ENCODE measurements at places on chromosomes 5 and 9. TPM values are rescaled to one million over a fixed set of nuclear protein-coding genes. Genes with fewer than 3 reads are reported as not detected.
A peak's percentile ranks its signal among the peaks of the same experiment; 100 is the strongest.

DNA sequence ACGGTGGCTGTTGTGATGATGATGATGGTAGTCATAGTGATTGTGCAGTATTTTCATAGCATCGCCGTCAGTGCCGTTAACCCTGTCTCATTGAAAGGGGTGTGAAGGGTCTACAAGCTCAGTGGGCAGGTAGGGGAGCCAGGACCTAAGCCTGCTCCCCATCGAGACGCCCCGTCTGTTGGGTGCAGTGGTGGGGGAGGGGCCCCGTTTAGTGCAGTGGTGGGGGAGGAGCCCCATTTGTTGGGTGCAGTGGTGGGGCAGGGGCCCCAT is 68.6 kb downstream of the COL5A1 start:
- H3K27me3 ChIP-seq = no peaks in the 10 kb centered on the region
- peaks cover 46% of the 10 kb centered on the region for H3K4me1 ChIP-seq

DNA sequence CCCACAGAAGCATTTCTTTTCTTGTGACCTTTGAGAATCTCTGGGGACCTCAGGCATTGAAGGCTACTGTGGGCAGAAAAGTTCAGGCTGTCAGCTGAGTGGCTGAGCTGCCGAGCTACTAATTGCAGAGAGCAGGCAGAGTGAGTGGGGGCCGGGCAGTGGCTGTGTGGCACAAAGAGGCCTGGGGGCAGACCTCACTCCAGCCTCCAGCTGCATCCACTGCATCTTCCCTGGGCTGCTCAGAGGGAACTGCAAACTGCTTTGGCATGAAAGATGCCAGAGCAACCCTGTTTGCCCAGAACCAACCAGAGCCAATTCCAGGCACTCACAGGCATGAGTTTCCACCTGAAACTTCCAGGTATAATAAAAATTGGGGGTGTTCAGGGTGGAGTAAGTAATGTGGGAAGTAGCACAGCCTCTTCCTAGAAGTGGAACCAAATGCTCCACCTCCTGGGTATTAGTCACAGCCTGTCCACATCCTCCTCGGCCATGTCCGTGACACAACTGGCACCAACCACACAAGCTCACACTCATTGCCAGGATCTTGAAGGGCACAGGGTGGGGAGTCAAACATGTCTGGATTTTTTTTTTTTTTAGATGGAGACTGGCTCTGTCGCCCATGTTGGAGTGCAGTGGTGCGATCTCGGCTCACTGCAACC is 548.9 kb downstream of the BNC2 start:
- H3K27ac ChIP-seq = no peak overlapping the region
- no peaks in the 10 kb centered on the region for H3K27me3 ChIP-seq
- no peak overlapping the region for H3K4me3 ChIP-seq

- H3K27me3 ChIP-seq = no peaks in the 10 kb centered on the region
- DNase-seq = no peak
- peaks cover 3% of the 10 kb centered on the region for H3K4me1 ChIP-seq
- peaks cover 46% of the 10 kb centered on the region for H3K36me3 ChIP-seq
- no peak overlapping the region for H3K4me3 ChIP-seq
- H3K27ac ChIP-seq = no peak overlapping the region
Measured at GRCh38 chr5:151786468-151786867, 14.7 kb downstream of the G3BP1 start.

The FCN2 gene
- polyA plus RNA-seq = 0.19 TPM

DNA sequence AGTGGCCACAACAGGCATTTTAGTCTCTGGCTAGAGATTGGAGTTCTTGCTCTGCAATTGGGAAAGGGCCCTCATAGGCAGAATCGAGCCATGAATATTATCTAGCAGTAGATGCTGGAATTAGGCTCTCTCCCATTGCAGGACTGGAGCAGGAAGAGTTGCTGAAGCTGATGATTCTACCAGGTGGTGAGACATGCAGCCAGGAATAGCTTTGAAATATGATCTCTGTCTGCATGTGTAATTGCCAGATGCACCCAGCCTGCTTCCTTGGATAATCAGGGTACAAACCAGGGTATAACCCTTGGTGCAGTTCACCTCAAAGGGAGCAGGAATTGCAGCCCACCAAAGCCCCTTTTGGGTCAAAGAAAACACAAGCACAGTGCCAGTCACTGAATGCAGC is 211.4 kb upstream of the FTMT start:
- H3K4me1 ChIP-seq = no peaks in the 10 kb centered on the region
- H3K4me3 ChIP-seq = no peak overlapping the region

- DNase-seq = no peak
- no peak overlapping the region for H3K4me3 ChIP-seq
- H3K27me3 ChIP-seq = no peaks in the 10 kb centered on the region
- no peak overlapping the region for H3K27ac ChIP-seq
- H3K36me3 ChIP-seq = no peaks in the 10 kb centered on the region
Measured at GRCh38 chr9:123637945-123638634, 282.1 kb downstream of the CRB2 start.

The IL3 gene
- polyA plus RNA-seq = not detected

DNA sequence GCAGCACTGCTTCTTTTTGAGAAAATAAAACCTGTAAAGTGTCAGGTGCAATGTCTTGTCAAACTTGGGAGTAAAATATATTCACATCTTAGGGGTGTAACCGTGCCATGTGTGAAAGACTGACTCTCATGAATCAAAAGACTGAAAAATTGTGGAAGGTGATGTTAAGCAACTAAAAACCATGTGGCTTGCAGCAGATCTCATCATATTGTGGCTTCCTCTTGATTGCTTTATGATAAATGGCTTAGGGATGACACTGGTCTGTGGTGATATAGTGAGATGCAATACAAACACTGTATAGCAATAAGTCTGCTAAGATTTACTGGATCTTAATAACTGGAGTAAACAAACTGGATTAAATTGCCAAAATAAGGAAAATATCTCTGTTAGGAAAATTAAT is 321.6 kb downstream of the EDIL3 start:
- no peaks in the 10 kb centered on the region for H3K27me3 ChIP-seq
- H3K36me3 ChIP-seq = no peaks in the 10 kb centered on the region
- no peak overlapping the region for H3K27ac ChIP-seq
- no peak for DNase-seq
- H3K4me1 ChIP-seq = no peaks in the 10 kb centered on the region

GRCh38 chr5:150411245-150411979 is 1.3 kb downstream of the CD74 start:
- no peaks in the 10 kb centered on the region for H3K27me3 ChIP-seq
- H3K27ac ChIP-seq = peak overlapping the region; percentile 84
- peaks cover 5% of the 10 kb centered on the region for H3K36me3 ChIP-seq
- peak; percentile 67 for DNase-seq
- peak overlapping the region; percentile 48 for H3K4me3 ChIP-seq
- peaks cover 28% of the 10 kb centered on the region for H3K4me1 ChIP-seq

- no peaks in the 10 kb centered on the region for H3K4me1 ChIP-seq
- no peak overlapping the region for H3K4me3 ChIP-seq
- no peak overlapping the region for H3K27ac ChIP-seq
- no peak for DNase-seq
- no peaks in the 10 kb centered on the region for H3K27me3 ChIP-seq
- H3K36me3 ChIP-seq = no peaks in the 10 kb centered on the region
Measured at GRCh38 chr5:172979778-172980177, 3.8 kb upstream of the ATP6V0E1 start.

The CDK7 gene
- polyA plus RNA-seq = 21.1 TPM

GRCh38 chr5:171954721-171955120 is 51.7 kb downstream of the FBXW11 start:
- DNase-seq = no peak
- H3K27me3 ChIP-seq = no peaks in the 10 kb centered on the region
- H3K4me1 ChIP-seq = peaks cover 36% of the 10 kb centered on the region
- no peak overlapping the region for H3K27ac ChIP-seq

The SYK gene
- 1.3 TPM for polyA plus RNA-seq

GRCh38 chr5:145531038-145531734 is 304.0 kb downstream of the PRELID2 start:
- H3K27ac ChIP-seq = no peak overlapping the region
- H3K4me1 ChIP-seq = no peaks in the 10 kb centered on the region
- no peaks in the 10 kb centered on the region for H3K27me3 ChIP-seq
- no peak for DNase-seq

GRCh38 chr5:65882278-65882677 is 44.1 kb upstream of the ERBIN start:
- no peaks in the 10 kb centered on the region for H3K4me1 ChIP-seq

GRCh38 chr5:55294935-55295334 is 12.6 kb downstream of the DHX29 start:
- no peak overlapping the region for H3K27ac ChIP-seq
- H3K27me3 ChIP-seq = no peaks in the 10 kb centered on the region
- H3K4me1 ChIP-seq = no peaks in the 10 kb centered on the region
- H3K36me3 ChIP-seq = no peaks in the 10 kb centered on the region

DNA sequence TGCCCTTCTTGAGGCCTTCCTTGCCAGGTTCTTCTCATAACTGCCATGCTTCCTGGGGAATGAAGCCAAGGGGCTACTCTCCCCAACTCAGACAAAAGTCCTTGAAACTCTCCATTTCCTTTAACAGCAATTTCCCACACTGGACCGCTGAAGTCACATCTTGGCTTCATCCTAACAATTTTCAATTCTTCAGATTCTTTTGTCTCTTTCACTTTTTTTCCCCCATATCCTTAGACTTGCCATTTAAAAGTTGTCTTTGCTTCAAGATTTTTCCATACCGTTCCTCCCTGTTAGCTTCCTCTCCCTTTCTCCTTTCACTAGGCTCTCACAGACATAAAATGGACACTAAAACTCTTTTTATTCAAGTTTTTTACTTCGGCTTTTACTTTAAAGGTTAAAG is 93.1 kb upstream of the ITGA1 start:
- no peak for DNase-seq
- H3K4me3 ChIP-seq = no peak overlapping the region
- no peaks in the 10 kb centered on the region for H3K27me3 ChIP-seq
- H3K36me3 ChIP-seq = no peaks in the 10 kb centered on the region
- peaks cover 31% of the 10 kb centered on the region for H3K4me1 ChIP-seq

DNA sequence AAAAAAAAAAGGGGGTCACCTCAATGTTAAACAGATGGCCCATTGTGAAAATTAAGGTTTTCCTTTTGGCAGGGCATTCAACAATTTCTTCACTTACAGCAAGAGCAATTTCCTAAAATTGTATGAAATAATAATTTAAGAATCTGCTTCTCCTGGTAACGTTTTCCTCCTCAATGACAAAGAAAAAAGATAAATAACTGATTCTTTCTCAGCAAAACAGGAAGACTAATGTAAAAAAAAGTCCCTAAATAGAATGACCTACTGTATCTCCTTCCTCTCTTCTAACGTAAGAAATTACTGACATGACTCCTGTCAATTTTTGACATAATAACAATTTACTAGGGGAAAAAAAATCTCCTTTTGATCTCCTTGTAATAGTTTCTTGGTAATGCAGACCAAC is 25.5 kb downstream of the ABHD17B start:
- H3K4me3 ChIP-seq = no peak overlapping the region
- no peaks in the 10 kb centered on the region for H3K36me3 ChIP-seq
- H3K27me3 ChIP-seq = no peaks in the 10 kb centered on the region

The PCA3 gene
- not detected for polyA plus RNA-seq

The PCDHGC5 gene
- polyA plus RNA-seq = 5.4 TPM

GRCh38 chr5:20536813-20537212 is 548.8 kb upstream of the CDH18 start:
- no peaks in the 10 kb centered on the region for H3K27me3 ChIP-seq
- H3K4me1 ChIP-seq = no peaks in the 10 kb centered on the region
- H3K36me3 ChIP-seq = no peaks in the 10 kb centered on the region
- no peak for DNase-seq

DNA sequence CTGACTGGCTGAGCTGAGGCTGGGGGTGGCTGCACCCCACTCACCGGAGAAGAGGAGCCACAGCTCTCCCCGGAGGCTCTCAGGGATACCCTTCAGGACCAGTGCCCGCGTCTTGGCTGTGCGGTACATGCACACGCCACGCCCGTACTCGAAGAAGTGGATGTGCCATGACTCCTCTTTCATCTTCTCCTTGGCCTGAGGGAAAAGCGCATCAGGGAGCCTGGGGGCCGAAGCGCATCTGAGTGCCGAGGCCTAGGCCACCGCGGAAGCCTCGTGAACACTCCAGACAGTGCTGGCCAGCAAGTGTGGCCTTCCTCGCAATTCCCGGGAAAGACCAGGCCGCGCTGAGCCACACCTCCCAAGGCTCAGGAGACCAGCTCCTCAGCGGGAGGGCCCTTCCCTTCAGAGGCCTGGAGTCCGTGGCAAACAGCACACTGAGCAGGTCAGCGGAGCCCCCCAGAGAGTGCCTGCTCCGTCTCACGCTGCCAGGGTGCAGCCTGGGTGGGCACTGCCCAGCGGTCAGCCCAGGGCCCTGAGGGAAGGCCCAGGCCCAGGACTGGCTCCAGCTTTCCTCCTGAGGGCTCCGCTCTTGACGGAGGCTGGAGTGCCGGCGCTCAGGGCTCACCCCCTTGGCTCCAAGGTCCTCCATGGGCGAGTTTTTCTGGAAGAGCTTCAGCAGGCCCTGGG is 20.5 kb upstream of the MRNIP start:
- H3K27me3 ChIP-seq = no peaks in the 10 kb centered on the region
- H3K4me1 ChIP-seq = no peaks in the 10 kb centered on the region
- DNase-seq = peak; percentile 18
- no peak overlapping the region for H3K4me3 ChIP-seq
- peaks cover 19% of the 10 kb centered on the region for H3K36me3 ChIP-seq
- H3K27ac ChIP-seq = no peak overlapping the region

DNA sequence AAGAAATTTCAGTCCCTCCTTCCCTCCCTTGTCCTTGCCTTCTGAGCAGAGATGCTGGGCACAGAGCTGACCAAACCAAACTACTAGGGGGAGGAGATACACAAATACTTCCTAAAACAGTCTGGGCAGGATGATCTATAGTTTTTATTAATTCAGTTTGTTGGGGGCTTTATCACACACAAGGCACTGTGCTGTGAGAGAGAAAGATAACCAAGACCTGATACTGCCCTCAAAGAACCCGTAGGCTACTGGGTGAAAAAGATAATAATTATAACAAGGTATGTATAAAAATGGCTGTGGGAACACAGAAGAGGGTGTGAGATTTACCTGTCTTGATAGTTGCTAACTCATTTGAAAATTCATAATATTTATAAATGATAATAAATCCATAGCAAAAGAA is 354.7 kb downstream of the NDUFS4 start:
- no peak overlapping the region for H3K27ac ChIP-seq
- H3K36me3 ChIP-seq = no peaks in the 10 kb centered on the region
- no peaks in the 10 kb centered on the region for H3K4me1 ChIP-seq
- H3K4me3 ChIP-seq = no peak overlapping the region

The PCDHGB4 gene
- polyA plus RNA-seq = 2.0 TPM

The CEP120 gene
- polyA plus RNA-seq = 6.4 TPM

The PLAC8L1 gene
- polyA plus RNA-seq = not detected

- no peaks in the 10 kb centered on the region for H3K27me3 ChIP-seq
- no peak overlapping the region for H3K4me3 ChIP-seq
- no peaks in the 10 kb centered on the region for H3K4me1 ChIP-seq
- no peak for DNase-seq
- H3K27ac ChIP-seq = no peak overlapping the region
- H3K36me3 ChIP-seq = no peaks in the 10 kb centered on the region
Measured at GRCh38 chr5:134275822-134276221, 49.9 kb upstream of the PPP2CA start.

GRCh38 chr9:133449760-133450159 is 10.0 kb upstream of the CACFD1 start:
- no peak overlapping the region for H3K27ac ChIP-seq
- H3K36me3 ChIP-seq = no peaks in the 10 kb centered on the region
- no peaks in the 10 kb centered on the region for H3K4me1 ChIP-seq
- DNase-seq = no peak

GRCh38 chr5:80206282-80206681 is 49.6 kb downstream of the SERINC5 start:
- H3K36me3 ChIP-seq = no peaks in the 10 kb centered on the region
- no peak overlapping the region for H3K4me3 ChIP-seq
- no peak for DNase-seq
- no peaks in the 10 kb centered on the region for H3K27me3 ChIP-seq

The SPOCK1 gene
- 19.3 TPM for polyA plus RNA-seq

- DNase-seq = peak; percentile 23
- peaks cover 55% of the 10 kb centered on the region for H3K36me3 ChIP-seq
- H3K4me3 ChIP-seq = no peak overlapping the region
- peaks cover 21% of the 10 kb centered on the region for H3K4me1 ChIP-seq
Measured at GRCh38 chr5:134579284-134579771, 53.3 kb downstream of the SAR1B start.
